ENCODE measurements at places on chromosomes 12 and 14. TPM values are rescaled to one million over a fixed set of nuclear protein-coding genes. Genes with fewer than 3 reads are reported as not detected.

The CPSF6 gene
- 132 TPM for total RNA-seq

- DNase-seq: no peak
- peaks cover 41% of the 10 kb centered on the region for H3K4me1 ChIP-seq
- no peak overlapping the region for H3K4me3 ChIP-seq
- H3K27ac ChIP-seq: no peak overlapping the region
- H3K36me3 ChIP-seq: 0 out of 2 replicates have a peak, but pooled peaks cover 3% of the 10 kb centered on the region
- H3K27me3 ChIP-seq: no peaks in the 10 kb centered on the region
Measured at GRCh38 chr14:68359837-68360552, 432.9 kb downstream of the ZFP36L1 start.

- no peaks in the 10 kb centered on the region for H3K36me3 ChIP-seq
- H3K4me1 ChIP-seq: peaks cover 12% of the 10 kb centered on the region
- DNase-seq: no peak
- no peaks in the 10 kb centered on the region for H3K27me3 ChIP-seq
- no peak overlapping the region for H3K4me3 ChIP-seq
Measured at GRCh38 chr12:39499296-39499695, 56.4 kb upstream of the KIF21A start.

The CDKN1B gene
- 38.4 TPM for total RNA-seq

GRCh38 chr14:91113829-91114078 lies at the start of gene DGLUCY:
DGLUCY (plus strand) TSS chr14:91114073; CDS start chr14:91160295, 46,222 bp downstream.
- peaks cover 59% of the 10 kb centered on the region for H3K4me1 ChIP-seq
- peak within 1 kb of the TSS; percentile 99 for H3K27ac ChIP-seq
- DNase-seq: no peak
- H3K4me3 ChIP-seq: peak within 1 kb of the TSS; percentile 73
- H3K36me3 ChIP-seq: peaks cover 15% of the 10 kb centered on the region
- peaks cover 3% of the 10 kb centered on the region for H3K27me3 ChIP-seq

- H3K27ac ChIP-seq: no peak overlapping the region
- H3K4me1 ChIP-seq: peaks cover 7% of the 10 kb centered on the region
- no peak overlapping the region for H3K4me3 ChIP-seq
- DNase-seq: no peak
- H3K36me3 ChIP-seq: no peaks in the 10 kb centered on the region
Measured at GRCh38 chr14:83170165-83170564, 1636.5 kb upstream of the SEL1L start.

GRCh38 chr12:124640056-124640455 lies 72.6 kb upstream of the NCOR2 start:
- no peaks in the 10 kb centered on the region for H3K36me3 ChIP-seq
- H3K27me3 ChIP-seq: no peaks in the 10 kb centered on the region
- no peak overlapping the region for H3K27ac ChIP-seq

- peak overlapping the region; percentile 91 for H3K4me3 ChIP-seq
- H3K27ac ChIP-seq: peak overlapping the region; percentile 95
- peaks cover 86% of the 10 kb centered on the region for H3K4me1 ChIP-seq
Measured at GRCh38 chr12:6372403-6373003, 2.9 kb downstream of the SCNN1A start.

DNA sequence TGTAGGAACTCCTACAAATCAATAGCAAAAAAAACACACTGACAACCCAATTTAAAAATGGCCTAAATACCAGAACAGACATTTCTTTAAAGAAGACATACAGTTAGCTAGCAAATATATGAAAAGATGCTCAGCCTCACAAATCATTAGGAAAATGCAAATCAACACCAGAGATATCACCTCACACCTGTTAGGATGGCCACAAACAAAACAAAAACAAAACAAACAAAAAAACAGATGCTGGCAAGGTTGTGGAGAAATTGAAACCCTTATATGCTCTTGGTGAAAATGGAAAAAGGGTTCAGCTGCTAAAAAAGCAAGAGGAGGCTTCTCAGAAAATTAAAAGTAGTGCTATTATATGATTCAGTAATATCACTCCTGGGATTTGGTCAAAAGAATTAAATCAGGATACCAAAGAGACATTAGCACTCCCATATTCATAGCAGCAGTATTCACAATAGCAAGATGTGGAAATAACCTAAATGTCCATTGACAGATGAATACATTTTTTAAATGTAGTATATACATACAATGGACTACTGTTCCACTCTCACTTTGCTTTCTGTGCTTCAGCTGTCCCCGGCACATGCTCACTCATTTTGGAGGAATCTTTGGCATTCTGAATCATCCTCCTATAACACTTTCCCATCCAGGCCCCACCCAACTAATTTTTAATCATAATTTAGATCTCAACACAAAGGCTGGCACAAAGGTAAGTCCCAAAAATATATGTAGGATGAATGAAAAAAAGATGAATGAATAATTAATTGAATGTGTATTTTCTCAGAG lies 99.1 kb downstream of the SYT1 start:
- H3K36me3 ChIP-seq: no peaks in the 10 kb centered on the region
- H3K27me3 ChIP-seq: no peaks in the 10 kb centered on the region
- no peaks in the 10 kb centered on the region for H3K4me1 ChIP-seq
- no peak overlapping the region for H3K4me3 ChIP-seq
- no peak overlapping the region for H3K27ac ChIP-seq

The ANKRD33 gene
- total RNA-seq: 1.7 TPM

DNA sequence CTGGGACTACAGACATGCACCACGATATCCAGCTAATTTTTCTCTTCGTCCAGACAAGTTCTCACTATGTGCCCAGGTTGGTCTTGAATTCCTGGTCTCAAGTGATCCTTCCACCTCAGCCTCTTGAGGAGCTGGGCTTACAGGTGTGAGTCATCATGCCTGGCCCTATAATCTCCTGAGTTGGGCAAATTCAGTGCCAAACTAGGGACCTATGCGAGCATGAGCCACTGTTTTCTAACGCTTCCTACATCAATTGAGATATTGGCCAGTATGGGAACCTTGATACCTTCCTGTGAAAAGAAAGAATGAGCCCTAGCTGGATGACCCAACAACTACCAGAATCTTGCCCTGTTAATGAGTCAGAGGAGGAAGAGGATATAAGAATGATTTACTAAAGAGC lies 585.2 kb downstream of the C12orf50 start:
- 0 out of 2 replicates have a peak overlapping the region, but pooled peaks have one; percentile 13 for H3K27ac ChIP-seq
- no peaks in the 10 kb centered on the region for H3K4me1 ChIP-seq

The PTPRO gene
- total RNA-seq: 0.57 TPM

GRCh38 chr12:45256721-45257120 lies 40.8 kb downstream of the ANO6 start:
- peak overlapping the region; percentile 73 for H3K27ac ChIP-seq
- no peaks in the 10 kb centered on the region for H3K27me3 ChIP-seq
- H3K4me1 ChIP-seq: peaks cover 64% of the 10 kb centered on the region
- DNase-seq: no peak
- H3K4me3 ChIP-seq: no peak overlapping the region

DNA sequence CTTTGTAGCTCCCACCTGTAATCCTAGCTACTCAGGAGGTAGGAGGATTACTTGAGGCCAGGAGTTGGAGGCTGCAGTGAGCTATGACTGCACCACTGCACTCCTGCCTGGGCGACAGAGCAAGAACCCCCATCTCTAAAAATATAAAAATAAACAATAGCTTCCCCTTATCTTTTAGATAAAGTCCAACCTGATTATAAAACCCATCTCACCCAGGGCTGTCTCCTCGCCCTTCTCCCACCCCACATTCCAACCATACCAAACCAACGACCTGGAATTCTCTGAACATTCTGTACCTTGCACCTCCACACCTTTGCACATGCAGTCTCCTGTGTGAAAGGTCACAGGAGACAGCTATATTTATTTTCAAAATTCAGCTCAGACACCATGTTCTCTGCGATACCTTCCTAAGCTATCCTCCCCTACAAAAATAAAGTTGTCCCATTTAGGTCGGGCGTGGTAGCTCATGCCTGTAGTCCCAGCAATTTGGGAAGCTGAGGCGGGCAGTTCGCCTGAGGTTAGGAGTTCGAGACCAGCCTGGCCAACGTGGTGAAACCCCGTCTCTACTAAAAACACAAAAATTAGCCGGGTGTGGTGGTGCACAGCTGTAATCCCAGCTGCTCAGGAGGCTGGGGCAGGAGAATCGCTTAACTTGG lies 7.7 kb downstream of the SLC7A7 start:
- no peak overlapping the region for H3K4me3 ChIP-seq
- no peaks in the 10 kb centered on the region for H3K36me3 ChIP-seq
- H3K27ac ChIP-seq: peak overlapping the region; percentile 80
- H3K27me3 ChIP-seq: no peaks in the 10 kb centered on the region

- H3K27ac ChIP-seq: no peak overlapping the region
- peaks cover 11% of the 10 kb centered on the region for H3K4me1 ChIP-seq
- no peaks in the 10 kb centered on the region for H3K27me3 ChIP-seq
- no peak overlapping the region for H3K4me3 ChIP-seq
- DNase-seq: no peak
Measured at GRCh38 chr14:20409226-20409625, 4.1 kb downstream of the TEP1 start.

DNA sequence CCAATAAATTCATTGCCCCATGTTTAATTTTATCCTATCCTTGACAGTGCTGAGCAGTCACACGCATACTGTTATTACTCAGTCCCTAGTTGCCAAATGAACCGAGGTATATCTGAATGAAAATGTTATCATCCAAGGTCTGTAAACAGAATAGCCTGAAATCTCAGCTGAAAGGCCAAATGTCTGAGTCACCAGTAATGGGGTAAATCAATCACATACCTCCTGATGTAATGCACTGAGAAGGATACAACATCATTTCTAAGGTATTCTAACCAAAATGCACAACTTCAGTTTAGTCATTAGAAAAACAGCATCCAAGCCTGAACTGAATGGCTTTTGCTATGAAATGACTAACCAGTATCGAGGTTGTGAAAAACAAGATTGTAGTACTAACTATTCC lies 228.6 kb downstream of the DPF3 start:
- no peak overlapping the region for H3K27ac ChIP-seq
- H3K36me3 ChIP-seq: no peaks in the 10 kb centered on the region
- no peak overlapping the region for H3K4me3 ChIP-seq
- DNase-seq: no peak
- H3K27me3 ChIP-seq: no peaks in the 10 kb centered on the region

The TAS2R9 gene
- total RNA-seq: not detected

The LHX5 gene
- total RNA-seq: 1.5 TPM

DNA sequence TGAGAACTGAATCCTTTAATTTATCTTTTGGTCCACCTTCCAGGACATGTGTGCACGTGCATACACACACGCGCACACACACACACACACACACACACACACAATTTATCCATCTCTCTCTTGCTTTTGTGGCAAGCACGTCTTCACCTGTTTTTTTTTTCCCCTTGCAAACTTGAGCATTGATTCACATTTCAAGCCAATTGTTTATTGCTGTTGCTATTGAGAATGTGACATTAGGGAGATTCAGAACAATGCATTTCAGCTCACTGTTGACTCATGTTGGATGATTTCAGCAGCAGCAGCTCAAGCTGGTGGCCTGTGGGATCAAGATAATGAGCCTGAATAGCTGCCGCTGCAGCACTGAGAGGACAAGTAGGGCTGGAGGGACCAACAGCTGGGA lies 128.9 kb downstream of the SNAPC1 start:
- peaks cover 44% of the 10 kb centered on the region for H3K4me1 ChIP-seq
- H3K27me3 ChIP-seq: no peaks in the 10 kb centered on the region
- peak overlapping the region; percentile 9 for H3K27ac ChIP-seq

The LYSET gene
- total RNA-seq: 25.6 TPM

The TMEM116 gene
- 7.8 TPM for total RNA-seq

The TSPAN19 gene
- total RNA-seq: not detected

DNA sequence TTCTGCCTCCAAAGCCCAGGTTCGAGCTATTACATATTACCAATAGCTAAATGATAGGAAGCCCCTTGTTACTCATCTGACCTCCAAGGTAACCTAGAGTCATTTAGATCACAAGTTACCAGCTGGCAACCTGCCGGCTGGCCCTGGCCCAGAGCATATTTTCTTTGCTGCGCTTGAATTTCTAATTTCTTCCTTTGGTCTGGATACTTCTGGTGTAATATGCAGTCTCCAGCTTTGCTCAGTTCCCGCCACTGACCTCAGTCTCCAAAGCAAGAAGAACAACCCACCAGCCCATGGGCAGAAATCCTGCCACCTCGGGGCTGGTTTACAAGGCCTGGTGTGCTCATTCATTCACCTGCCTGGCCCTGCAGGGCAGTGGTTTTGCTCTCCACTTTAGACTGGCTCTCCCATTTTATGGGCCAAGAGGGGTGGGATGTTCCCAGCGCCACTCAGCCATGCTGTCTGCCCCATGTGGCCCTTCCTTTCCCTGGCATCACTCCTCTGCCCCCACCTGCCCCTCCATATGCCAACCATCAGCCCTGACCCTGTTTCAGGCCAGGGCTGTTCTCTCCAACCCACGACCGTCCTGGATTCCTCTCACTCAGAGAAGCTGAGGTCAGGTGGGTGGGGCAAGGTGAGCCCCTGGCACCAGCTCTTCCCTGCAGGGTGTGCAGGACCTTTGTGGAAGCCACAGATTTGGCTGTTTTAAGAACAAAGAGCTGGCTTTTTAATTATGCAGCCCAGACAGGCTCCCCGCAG lies 76.0 kb downstream of the PRIMA1 start:
- no peaks in the 10 kb centered on the region for H3K36me3 ChIP-seq
- no peak for DNase-seq
- no peak overlapping the region for H3K27ac ChIP-seq
- no peak overlapping the region for H3K4me3 ChIP-seq

The BCL7A gene
- 15.8 TPM for total RNA-seq

The TAS2R13 gene
- 0.37 TPM for total RNA-seq

The MTRFR gene
- total RNA-seq: 14.7 TPM

The SLC10A1 gene
- total RNA-seq: not detected

DNA sequence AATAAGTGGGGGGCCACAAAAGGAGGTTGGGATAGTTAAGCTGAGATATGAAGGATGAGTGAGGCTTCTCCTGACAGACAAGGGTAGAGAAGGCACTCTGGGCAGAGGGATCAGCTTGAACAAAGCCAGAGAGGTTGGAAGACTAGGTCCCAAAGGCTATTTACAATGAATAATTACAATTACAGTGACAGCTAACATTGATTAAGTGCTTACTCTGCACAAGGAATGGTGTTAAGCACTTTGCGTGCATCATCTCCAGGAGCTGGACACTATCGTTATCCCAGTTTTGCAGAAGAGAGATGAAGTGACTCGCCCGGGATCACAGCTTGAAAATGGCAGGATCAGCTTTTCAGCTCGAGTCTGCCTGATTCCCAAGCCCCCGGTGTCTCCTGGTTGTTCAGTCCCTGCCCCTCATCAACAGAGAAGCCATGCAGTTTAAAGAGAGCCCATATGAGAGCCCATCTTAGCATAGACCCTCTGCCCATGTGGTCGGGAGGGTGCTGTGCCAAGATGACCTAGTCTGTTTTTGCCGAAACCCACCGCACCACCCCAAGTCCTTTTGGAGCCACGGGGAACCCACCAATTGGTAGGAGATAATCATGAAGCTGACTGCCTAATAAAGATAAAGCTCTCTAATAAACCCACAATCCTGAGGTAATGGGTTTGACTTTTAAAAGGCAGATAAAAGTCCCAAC lies 89.9 kb upstream of the HSPB8 start:
- no peak for DNase-seq
- peak overlapping the region; percentile 5 for H3K4me3 ChIP-seq
- H3K36me3 ChIP-seq: no peaks in the 10 kb centered on the region
- peaks cover 3% of the 10 kb centered on the region for H3K27me3 ChIP-seq

GRCh38 chr14:69882116-69882864 lies 3.1 kb downstream of the SMOC1 start:
- H3K4me1 ChIP-seq: peaks cover 16% of the 10 kb centered on the region
- no peak overlapping the region for H3K4me3 ChIP-seq
- H3K27me3 ChIP-seq: peaks cover 49% of the 10 kb centered on the region
- no peak overlapping the region for H3K27ac ChIP-seq
- DNase-seq: no peak

The PLEKHG7 gene
- total RNA-seq: not detected
